Activated T-helper 9 cell treated with anti-CD3 and anti-CD28 coated beads, Interleukin-2, amount 50 U/mL, for 16 hours (primary cell): ENCODE measurements at places on chromosomes 6 and 20.

GRCh38 chr20:10992731-10993130 lies 318.9 kb upstream of the JAG1 start:
- DNase-seq = no peak

DNA sequence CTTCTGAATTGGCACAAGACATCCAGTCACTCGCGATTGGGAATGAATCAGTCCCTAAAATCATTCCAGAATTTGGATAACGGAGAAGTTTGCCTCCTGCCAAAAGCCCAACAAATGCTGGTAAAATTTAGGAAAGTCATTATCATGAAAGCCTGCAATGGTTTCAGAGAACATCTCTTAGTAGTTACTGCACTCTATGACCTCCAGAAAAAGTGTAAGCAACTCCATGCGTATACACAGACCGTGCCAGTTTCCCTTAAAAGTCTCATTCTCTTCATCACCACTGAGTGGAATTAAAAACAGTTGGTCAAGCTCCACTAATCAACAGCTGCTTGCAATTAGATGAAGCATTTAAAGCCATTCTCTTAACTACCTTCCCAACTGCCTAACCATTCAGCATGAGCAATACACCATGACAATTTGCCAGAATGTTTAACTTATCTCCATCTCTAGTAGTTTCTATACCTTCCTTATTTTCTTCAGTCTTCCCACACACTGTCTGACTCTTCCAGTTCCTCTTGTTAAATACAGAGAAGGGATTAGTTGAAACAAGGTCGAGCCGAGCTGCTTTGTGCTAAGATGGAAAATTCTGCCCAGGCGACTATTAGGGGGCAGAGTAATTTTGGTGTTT lies 183.6 kb upstream of the PRDM1 start:
- no peak for DNase-seq

GRCh38 chr6:143331362-143331761 lies 119.1 kb downstream of the ADAT2 start:
- DNase-seq = no peak

DNA sequence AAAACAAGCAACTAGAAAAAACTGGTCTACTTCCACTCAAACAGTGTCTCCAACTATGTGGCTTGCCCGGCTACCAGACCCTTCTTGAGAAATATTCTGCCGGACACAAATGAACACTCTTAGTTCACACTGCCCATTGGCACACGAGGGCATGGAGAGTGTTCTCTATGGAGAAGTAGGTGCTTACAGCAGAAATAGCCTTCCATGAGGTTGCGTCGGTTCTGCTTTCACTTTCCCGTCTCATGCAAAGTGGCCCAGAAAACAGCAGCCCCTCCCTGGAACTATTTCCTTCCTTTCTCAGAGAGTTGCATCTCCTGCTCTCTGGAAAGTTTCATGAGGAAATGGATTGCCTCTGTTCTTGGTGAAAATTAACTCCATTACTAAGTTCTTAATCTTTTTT lies 9.5 kb upstream of the HLA-DOA start:
- DNase-seq = no peak

- no peak for DNase-seq
Measured at GRCh38 chr6:24504649-24505586, 10.1 kb downstream of the ALDH5A1 start.

DNA sequence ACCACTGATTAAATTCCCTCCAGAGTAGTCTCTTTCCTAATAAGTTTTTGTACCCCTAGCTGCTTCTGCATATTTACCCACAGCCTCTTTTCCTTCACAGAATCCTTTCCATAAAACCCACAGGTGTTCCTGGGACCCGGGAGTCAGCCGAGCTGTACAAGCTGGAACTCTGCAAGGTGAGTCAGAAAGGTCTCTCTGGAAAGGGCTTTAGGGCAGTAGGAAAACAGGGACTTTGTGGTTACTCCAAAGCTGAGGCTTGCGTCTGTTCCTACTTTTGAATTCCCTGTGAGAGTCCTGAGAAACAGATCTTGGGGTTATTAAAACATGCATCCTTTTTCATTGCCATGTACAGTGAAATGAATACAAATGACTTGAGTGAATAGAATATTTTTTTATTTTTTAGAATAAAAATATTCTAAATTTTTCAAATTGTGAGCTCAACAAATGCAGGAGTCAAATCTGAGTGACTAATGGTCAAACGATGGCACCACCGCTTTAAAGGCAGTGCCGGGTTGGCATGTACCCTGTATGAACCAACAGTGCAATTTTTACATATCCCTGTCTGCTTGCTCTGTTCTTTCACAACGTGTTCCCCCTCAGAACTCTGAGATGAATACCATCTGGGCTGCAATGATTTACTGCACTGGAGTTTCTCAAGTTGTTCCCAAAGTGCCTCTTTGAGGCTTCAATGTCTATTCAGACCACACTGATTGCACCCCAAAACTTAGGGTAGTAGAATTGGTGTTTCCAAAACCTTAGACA lies 78.4 kb downstream of the GFRAL start:
- no peak for DNase-seq

GRCh38 chr6:6596529-6597328 lies 8.2 kb downstream of the LY86 start:
- DNase-seq = no peak

DNA sequence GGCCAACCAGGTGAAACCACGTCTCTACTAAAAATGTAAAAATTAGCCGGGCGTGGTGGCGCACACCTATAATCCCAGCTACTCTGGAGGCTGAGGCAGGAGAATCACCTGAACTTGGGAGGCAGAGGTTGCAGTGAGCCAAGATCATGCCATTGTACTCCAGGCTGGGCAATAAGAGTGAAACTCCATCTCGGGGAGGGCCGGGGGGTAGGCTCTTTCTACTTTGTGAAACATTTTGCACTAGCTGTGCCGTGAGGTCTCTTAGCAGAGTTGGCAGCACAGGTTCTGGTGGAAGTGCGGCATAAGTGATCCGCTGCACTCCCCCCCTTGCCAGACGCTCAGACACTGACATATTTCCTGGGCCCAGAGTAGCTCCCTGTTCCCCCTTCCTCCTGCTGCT lies 24.5 kb downstream of the PSMG4 start:
- DNase-seq = no peak
